Cortex of kidney (tissue), 1 donor: ENCODE measurements at places on chromosomes 16 and 17.

DNA sequence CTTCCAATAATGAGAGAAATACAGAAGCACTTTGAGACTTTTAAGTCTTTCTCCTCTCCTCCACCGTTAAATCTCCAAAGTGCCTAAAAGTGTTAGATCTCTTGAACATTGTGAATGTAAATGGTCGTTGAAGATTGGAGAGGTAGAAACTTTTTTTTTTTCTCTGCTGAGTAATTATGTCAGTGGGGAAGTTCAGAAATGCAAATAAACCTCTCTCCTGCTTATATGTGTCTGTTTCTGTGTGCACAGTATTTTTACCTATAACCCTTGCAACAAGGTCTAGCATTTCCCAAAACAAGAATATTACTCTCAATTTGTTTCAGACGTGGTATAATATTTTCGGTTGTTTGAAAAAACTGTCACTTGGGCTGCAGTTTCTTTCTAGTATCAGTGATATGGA, 833.6 kb upstream of the CDH8 start:
- DNase-seq: no peak

- DNase-seq: no peak
These were observed 7.1 kb upstream of the LPCAT2 start for GRCh38 chr16:55501549-55502322.

DNA sequence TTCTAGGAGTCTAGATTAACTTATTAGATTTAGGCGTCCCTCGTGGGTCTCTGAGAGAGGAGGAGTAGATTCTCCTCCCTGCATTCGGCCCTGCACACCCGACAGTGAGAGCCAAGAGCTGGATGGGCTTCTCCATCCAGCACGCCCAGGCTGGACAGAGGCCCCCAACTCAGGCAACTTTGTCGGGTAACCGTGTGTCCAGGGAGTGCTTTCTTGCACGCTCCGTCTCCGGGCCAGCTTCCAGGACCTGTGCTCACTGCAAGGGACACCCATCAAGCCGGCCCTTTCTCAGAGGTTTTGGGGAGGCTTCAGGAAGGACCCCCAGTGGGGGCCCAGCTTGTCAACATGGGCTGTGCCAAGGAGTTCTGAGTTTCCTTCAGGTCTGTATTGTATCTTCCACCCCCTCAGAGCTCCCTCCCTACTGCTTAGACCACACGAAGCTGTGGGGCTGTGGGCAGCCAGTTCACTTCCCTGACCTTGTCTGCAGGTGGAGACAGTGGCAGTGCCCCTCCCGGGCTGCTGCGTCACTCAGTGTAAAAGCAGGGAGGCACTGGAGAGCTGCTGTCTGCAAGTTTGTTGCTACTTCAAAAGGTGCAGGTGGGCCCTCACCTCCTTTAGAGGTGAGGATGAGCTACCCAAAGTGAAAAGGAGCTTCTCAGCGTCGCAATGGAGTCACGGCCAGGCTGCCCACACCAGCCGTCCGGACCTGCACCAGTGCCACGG, 24.0 kb upstream of the C16orf78 start:
- DNase-seq: no peak

- no peak for DNase-seq
These were observed 111.8 kb upstream of the NUDT7 start for GRCh38 chr16:77610496-77610895.

- DNase-seq: no peak
These were observed 15.1 kb downstream of the SLC6A4 start for GRCh38 chr17:30220414-30220813.

DNA sequence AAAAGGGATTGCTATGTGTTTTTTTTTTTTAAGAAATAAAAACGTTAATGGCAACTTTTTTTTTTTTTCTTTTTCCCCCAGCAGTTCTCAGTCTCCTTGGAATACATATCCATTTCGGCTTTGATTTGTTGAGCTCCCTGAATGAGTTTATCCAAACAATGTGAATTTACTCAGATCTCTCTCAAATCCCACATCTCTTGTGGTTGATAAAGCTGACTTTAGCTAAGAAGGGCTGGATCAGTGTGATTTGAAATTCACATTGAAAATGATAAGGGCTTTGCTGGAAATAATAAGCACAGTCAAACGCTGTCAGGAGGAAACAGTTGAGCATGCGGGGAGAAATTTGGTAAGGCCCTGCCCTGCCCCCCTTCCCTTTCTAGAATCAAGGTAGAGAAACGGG, 74.1 kb upstream of the IRX3 start:
- no peak for DNase-seq

DNA sequence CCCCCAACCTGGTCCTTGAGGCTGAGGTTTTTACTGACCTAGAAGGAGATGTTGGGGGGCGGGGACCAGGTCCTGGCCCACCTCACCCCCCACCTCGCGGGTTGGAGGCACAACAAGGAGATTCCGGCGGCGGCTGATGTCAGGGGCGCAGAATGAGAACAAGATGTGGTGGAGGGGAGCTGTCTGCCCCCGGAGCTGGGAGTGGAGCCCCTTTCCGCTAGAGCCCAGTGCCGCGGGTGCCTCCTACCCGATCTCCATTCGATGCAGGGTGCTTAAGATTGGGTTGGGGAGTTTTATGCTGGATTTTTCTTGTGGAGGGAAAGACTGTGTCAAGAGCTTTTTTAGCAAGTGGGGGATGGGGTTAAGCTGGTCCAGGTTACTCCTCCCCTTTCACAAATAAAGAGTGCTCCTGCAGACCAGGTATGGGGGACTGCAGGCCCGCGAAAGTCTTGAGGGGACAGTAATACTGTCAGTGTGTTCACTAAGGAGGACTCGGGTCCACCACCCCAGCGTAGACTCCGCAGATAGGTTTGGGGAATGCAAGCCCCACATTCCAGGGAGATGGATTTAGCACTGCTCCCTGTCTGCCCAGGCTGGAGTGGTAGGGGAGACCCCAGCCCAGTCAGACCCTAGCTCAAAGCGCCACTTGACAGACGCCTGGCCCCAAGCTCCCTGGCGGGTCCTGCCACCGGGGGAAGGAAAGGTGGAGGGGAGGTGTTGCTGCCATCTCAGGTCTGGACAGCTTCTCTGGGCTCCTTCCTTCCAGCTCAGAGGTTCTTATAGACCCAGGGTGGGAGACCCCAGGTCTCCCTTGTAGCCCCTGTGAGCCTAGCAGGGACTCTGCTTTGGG, 2.0 kb downstream of the CACNA1G start:
- no peak for DNase-seq

- DNase-seq: no peak
These were observed 938 bp downstream of the NCOR1 start for GRCh38 chr17:16214190-16215001.

DNA sequence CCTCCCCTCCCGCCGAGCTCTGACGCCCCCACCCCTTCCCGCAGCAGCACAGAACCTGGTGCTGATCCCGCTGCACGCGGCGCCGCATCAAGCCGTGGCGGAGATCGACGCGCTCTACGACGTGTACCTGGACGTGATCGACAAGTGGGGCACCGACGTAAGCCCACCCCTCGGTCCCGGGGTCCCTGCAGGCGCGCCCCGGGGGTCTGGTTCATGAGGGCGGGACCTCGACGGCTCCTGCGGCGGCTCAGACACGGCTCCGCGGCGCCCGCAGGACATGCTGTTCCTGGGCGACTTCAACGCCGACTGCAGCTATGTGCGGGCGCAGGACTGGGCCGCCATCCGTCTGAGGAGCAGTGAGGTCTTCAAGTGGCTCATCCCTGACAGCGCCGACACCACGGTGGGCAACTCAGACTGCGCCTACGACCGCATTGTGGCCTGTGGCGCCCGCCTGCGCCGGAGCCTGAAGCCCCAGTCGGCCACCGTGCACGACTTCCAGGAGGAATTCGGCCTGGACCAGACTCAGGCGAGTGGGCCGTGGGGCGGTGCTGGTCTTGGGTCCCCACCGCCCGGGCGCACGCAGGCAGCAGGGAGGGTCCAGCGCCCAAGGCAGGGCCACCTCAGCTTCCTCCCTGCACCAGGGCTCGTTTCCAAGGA, 1.4 kb downstream of the DNASE1L2 start:
- DNase-seq: no peak

- no peak for DNase-seq
These were observed 121.8 kb upstream of the IRX5 start for GRCh38 chr16:54808890-54809289.

- DNase-seq: no peak
These were observed 20.1 kb downstream of the STAT5A start for GRCh38 chr17:42308446-42308845.

DNA sequence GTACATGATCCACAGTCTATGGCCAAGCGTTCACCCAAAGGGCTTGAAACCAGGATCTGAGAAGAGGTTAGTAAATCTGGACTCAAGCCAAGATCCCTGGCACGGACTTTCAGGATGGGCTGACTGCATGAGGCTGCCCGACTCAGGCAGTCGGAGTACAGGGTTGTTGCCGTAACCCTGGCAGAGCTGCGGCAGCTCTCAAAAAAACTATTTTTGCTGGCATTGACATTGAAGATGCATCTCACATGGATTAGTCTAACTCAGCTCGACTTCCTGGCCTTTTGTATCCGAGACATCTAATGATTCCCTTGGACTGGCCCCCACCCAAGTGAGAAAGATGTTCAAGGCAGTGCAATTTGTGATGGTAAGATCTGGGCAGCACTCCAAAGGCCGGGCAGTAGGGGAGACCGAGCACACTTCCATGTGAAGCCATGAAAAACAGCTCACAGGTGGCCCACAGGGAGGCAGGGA, 6.2 kb downstream of the SLC47A1 start:
- no peak for DNase-seq

- DNase-seq: no peak
These were observed 934.6 kb upstream of the CDH8 start for GRCh38 chr16:62970851-62971250.

DNA sequence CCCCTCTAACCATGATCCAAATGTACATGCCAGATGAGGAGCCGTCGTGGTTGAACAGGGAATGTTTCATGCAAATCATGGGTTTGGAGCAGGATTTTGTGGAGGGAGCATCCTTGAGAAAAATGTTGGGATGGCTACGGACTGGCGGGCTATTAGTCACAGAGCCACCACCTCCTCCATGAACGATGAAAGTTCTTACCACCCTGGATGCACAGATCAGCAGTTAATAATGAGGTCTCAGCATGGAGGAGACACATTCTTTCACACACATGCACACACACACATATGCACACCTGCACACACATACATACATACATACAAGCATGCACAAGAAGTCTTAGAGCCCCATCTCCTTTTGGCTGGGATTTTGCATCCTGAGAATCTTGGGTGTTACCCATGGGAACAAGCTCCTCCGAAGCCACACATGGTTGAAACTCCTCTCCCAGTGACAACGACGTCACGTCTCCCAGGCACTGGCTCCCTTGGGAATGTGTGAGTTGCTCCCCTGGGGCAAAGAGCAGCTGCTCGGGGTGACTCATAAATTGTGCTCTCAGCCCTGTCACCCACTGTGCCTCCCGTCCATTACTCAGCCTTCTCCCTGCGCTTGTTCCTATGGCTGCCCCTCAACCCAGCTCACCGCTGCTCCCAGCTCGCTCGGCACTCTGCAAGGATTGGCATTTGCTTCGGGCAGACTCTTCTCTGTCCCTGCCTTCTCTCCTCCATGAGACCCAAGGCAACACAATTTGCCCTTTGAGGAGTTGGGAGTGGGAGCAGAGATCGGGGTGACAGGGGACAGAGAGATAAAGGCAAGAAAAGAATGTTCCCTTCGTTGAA, 344.6 kb downstream of the SOX9 start:
- DNase-seq: no peak

DNA sequence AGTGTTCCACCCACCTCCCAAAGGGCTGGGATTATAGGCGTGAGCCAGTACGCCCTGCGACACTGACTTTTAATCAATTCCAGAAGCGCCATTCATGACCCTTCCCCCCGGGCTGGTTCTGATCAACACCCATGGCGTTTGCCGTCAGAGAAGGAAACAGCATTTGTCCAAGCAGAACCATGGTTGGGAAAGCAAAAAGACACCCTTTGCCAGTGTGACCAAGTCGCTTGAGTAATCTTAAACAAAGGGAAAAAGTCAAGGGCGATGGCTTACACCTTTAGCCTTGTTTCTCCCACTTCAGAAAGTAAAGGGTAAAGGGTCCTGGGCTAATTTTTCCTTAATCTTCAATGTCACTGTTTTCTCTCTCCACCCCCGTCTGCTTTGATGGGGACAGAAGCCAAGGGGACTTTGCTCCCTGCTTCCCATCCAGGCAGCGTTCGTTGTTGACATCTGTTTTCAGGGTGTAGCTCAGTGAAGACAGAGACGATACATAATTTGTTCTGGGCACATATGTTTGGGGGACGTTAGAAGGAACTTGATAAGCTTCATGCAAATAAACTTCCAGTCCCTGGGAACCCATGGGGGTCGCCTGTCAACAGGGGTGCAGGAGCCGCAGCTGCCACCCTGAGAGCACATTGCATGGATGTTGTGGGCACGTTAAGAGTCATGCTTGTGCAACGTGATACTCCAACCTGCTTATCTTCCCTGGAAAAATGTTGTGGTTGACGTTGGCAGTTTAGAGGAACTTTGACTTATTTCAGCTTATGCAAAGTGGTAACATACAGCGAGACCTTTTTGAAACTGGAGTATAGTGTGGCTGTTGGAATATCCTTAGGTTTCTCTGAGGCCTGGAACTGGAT, 50.6 kb upstream of the TANGO6 start:
- DNase-seq: no peak

DNA sequence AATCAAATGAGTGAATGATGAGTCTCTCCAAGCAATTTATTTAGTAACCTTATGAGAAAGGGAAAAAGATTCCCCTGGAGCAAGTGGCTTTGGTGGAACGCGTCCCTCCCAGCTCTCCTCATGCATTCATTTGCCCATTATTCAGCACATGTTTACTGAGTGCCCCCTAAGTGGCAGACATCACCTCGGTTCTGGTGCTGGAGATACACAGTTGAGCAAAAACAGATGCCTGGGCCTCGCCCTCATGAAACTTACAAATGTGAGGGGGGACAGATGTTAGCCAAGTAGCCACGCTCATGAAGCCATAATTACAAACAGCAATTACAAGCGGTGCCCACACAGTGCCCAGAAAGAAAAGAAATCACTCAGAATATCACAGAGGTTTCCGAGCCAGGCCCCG, 45.1 kb upstream of the CIBAR2 start:
- DNase-seq: no peak

DNA sequence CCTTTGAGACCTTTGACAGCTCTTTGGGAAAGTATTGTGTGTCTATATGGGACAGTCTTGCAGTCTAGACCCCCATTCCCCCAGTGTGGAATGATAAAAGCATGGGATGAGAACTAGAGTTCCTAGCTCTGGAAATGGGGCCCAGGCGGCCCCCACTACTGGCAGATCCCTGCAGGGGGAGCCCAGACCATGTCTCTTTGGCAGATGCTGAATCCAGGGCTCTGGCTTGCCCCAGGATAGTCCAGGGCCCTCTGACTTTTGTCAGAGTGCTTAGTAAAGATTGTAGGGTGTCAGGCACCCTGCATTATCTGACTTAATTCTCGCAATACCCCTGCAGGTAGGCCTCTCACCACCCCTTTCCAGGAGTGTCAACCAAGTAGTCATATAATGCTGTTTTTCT, 8.3 kb downstream of the ALKBH5 start:
- DNase-seq: no peak

GRCh38 chr16:50279504-50279865, 13.1 kb downstream of the ADCY7 start:
- no peak for DNase-seq

DNA sequence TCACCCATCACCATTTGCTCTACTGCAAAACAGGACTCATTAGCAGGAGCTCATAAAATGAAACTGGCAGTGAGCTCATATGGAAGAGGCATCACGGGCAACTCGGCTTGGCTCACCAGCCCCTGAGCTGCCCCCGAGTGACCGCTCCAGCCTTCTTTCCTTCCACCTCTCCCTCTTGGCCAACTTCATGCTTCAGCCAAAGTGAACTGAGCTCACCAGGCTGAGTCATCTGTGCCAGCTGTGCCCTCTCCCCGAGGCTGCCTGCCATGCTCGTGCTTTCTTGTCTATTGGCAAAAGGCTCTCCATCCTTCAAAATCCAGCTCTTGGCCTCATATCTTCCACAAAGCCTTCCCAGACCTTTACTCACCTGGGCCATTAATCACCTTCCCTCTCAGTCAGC, 391.4 kb downstream of the WWOX start:
- no peak for DNase-seq
